Motor neuron (in vitro differentiated cells): ENCODE measurements at places on chromosomes 1 and 21. TPM values are rescaled to one million over a fixed set of nuclear protein-coding genes. Genes with fewer than 3 reads are reported as not detected.

DNA sequence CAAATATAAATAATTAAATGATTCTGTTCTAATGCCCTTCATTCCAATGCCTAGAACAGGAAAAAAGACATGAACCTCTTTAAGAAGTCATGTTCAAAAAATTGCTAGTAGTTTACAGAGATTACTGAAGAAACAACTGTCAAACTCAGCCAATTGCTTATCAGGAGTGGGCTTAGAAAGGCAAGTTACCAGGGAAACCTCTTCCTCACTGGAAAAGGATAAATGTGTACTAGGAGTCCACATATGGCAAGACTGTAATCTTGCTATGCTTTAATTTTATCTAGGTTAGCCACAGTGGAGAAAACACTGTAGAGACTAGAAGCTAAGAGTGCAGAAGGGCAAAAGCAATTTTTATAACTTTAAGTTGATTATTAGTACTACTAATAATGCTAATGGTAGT is 42.1 kb upstream of the DEPDC1 start:
- no peak for ATAC-seq

GRCh38 chr1:221139991-221140390 is 260.7 kb downstream of the HLX start:
- ATAC-seq = no peak

FCRL4 gene
- total RNA-seq = not detected in 2 replicates

- no peak for ATAC-seq
Observed at GRCh38 chr1:119940697-119941096, 44.4 kb upstream of the ADAM30 start.

SPRR2B gene
- 0.69 TPM in 1 of 2 replicates, not detected in the other for total RNA-seq
